ENCODE measurements at places on chromosomes 4 and X. TPM values are rescaled to one million over a fixed set of nuclear protein-coding genes. Genes with fewer than 3 reads are reported as not detected.

The EFHC2 gene
- 0.68 TPM for total RNA-seq

The EREG gene
- total RNA-seq, result not detected

The ADGRG4 gene
- total RNA-seq, result not detected

The CCKAR gene
- not detected for total RNA-seq

- no peak overlapping the region for H3K4me3 ChIP-seq
- no peak for DNase-seq
- H3K27me3 ChIP-seq, result no peaks in the 10 kb centered on the region
- H3K27ac ChIP-seq, result no peak overlapping the region
Observed at GRCh38 chrX:67693928-67694327, 150.1 kb downstream of the AR start.

Data from H9 (cell line).